Activated naive CD4-positive, alpha-beta T cell treated with anti-CD3 and anti-CD28 coated beads, Interleukin-2, amount 10 ng/mL, durations not matched to agents 7 days and 5 days (primary cell): ENCODE measurements at places on chromosomes 3 and 15.

DNA sequence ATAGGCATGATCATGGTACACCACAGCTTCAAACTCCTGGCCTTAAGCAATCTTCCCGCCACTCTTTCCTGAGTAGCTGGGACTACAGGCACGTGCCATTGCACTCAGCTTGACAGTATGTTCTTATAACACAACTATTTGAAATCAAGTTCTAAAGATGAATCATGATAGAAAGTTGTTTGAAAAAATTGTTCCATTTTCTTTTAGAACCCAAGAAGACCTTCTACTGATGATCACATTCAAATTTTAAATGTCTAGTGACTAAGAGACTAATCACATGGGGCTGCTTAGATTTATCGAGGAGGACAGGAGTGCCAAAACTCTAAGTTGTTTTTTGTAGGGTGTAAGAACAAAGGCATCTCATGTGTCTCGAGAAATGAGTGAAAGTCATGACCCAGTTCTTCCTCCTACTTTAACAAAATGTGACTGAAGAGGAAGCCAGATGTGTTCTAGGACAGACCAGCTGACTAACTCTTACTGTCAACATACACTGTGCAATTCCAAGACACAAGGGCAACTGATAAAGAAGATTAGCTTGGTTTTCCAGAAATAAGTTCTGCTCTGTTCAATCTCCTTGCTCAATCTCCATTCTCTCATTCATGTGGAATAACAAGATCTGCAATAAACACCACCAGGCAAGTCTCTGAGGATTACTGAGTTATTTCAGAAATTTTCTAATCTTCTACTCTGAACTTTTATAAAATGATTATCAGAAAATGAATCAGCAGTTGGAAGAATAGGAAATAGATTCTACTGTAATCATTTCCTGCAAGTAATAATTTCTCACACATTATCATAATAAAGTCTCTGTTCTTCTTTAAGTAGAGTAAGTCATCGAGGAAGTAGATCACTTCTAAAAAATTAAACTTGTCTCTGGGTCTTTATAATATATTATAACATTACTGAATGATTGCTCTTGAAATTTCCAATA is 122.6 kb upstream of the CCNL1 start:
- DNase-seq = no peak

DNA sequence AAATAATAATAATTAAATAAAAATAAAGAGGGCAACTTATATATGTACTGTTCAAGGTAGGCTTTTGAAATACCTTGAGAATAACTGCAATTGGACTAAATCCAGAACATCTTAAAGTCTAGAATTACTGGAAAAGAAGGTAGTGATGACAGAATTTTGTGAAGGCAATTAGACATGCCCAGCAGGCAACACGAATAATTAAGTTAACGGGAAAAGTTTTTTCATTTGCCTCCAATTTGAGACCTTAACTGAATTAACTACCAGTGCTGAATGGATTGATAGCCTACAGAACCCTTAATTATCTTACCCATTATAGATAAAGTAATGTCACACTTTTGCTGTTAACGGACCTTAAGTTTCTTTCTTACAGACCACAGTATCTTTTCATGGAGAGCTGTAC is 13.3 kb downstream of the COX5A start:
- DNase-seq = no peak

DNA sequence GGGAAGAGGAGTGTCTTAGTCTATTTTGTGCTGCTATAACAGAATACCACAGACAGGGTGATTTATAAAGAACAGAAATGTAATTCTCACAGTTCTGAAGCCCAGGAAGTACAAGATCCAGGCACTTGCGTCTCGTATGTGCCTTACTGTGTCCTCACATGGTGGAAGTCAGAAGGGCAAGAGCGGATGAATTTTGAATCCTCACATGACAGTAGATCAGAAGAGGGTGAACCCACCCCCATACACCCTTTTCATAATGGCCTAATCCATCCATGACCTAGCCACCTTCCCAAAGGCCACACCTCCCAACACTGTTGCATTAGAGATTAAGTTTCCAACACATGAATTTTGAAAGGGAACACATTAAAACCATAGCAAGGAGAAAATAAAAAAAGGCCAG is 18.7 kb upstream of the ANXA2 start:
- no peak for DNase-seq

GRCh38 chr3:108388136-108389132 is 92.1 kb downstream of the HHLA2 start:
- no peak for DNase-seq

GRCh38 chr3:23873941-23874340 is 42.8 kb downstream of the NKIRAS1 start:
- no peak for DNase-seq

DNA sequence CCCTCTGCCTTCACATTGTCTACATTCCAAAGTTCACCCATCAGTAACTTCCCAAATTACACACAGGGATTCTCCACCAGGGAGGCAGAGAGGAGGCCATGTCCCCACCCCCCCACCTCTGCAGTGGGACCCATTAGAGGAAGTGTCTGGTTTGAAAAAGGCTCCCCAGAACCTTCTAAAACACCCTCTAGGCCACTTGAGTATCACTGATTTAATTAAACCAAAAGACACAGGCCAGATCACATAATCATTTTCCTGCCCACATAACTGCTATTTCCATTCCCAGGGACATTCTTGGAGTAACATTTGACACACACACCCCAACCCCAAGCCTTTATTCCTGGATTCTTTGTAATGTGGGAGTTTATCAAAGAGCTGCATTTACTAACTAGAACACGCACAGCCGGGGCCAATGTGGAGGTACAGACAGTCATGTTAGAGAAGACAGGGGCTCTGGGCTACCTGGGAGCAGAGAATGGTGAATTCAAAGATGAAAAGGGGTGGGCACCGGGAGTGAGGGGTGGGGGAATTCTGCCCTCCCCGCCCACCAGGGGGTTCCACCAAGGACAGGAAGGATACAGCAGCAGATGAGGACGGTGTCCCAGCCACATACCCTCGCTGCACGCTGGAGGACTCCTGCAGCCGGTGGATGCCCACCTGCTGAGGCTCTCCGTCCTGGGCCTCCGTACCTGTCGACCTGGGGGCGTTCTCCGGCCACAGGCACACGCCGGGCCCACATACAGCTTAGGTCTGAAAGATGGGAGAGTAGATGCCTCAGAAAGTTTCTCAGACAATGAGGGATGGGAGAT is 201.4 kb upstream of the CTNNB1 start:
- DNase-seq = no peak

GRCh38 chr3:159007331-159007730 is 205.5 kb downstream of the MFSD1 start:
- DNase-seq = no peak

GRCh38 chr15:92647467-92648163 is 8.0 kb downstream of the FAM174B start:
- DNase-seq = no peak

DNA sequence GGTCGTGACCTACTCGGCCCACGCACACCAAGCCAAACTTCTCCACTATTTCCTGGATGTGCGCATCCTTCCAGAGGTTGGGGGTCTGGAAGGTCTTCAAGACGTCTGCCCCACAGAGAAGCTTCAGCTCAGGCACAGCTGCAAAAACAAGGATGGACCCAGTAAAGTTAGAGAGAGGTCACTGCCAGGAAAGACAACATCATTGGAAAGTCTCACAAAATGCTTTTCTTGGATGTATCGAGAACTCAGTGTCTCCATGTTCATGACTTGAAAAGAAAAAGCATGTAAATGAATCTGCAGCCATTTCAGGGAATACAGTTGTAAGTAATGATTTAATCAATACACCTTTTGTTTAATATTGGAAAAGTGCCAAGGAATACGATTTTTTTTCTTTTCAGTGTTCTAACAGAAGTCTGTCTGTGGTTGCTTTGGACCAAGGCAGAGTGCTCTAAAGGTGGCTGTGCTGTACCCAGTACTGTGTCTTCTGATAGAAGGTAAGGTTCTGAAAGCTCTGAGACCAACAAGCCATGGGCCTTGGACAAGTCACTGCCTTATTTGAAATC is 21.8 kb upstream of the RBP1 start:
- no peak for DNase-seq

DNA sequence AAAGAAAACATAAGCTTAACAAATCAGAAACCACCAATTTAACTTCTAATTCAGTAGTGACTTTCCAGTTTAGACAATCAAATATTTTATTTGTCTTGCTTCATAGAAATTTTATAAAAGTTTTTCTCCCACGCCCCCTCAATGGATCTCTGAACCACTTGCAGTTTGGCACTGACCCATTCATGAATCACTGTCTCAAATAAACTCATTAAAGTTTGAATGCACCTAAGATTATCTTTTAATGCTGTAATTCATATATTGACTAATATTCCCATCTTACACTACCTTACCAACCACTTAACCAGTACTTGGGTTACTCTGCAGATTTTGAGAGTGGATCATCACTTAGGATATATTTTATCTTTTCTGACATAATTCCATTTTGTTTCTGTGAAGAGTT is 880.2 kb downstream of the OTOL1 start:
- DNase-seq = no peak

DNA sequence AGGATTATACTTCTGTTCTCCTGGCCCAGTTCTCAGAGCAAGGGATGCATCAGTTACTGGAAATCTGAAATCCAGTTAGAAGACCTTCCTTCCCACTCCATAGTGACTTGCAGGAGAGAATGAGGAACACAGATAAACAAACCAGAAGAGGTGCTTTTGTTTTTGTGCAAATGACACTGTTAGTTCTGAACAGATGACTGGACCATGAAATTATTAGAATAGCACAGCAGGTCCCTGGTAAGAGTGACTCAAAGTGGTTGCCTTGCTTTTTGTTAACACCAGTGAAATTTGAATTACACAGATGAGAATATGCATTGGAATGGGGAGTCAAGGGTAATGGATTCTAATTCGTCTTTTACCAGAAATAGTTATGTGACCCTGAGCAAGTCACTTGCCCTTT is 30.4 kb upstream of the LRIG1 start:
- DNase-seq = no peak

DNA sequence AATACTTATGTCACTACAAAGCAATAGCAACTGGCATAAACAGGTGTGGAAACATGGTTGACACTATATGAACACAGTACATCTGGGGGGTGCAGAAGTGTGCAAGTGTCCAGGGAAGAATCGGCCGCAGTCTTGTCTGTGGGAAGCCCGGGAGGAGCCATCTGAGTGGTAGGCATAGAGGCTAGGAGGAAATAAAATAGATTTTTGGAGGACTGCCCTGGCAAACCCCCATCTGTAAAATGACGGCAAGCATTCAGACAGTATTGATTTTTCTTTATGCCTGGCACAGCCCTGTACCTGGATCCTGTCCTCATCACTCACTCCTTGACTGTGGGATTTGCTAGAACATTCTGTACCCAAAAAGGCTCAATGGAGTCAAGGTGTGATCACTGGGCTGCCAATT is 31.3 kb downstream of the THSD4 start:
- DNase-seq = no peak

DNA sequence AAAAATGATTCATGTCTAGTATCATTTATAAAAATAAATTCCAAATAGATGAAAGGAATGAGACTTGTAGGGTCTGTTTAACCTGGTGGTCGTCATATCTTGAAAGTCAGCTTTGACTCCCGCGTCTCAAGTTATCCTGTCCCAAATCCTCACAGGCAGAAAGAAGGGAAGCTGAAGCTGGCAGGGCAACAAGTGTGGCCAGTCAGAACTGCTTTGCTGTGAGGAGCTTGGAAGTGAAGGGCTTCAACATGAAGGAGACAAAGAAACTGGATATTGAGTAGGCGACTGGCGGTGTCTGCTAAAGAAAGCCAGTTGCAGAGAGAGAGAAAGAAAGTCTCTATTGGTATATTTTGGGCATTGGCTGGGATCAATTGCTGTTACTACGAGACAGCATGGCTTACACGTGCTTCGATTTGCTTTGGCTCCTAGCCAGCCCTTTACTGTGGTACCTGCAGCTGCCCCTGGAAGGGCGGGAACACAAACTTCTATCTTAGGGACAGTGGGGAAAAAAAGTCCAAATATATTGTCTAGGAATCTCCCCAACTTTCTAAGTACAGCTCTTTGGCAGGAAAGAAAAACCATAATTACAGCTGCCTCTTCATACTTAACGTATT is 107.2 kb downstream of the CHST2 start:
- DNase-seq = no peak

GRCh38 chr3:72760225-72760624 is 88.0 kb downstream of the SHQ1 start:
- no peak for DNase-seq

DNA sequence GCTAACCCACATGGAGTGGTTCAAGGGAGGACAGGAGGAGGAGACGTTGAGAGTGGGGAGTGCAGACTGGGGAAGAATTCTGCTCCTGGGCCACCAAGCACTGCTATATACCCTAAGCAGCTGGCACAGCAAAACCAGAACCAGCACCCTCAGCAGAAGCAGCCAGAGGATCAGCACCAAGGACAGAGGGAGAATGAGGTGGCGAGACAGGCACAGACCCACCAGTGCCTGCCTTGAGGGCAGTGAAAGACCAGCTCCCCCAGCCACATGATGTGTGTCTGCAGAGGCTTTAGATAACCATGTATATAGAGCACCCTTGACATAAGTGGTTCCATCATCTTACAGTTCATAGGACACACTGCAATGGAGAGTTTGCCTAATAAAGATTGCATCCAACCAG is 319.0 kb downstream of the GABRB3 start:
- DNase-seq = no peak
